ENCODE measurements at places on chromosomes 16 and 17.

GRCh38 chr17:73107191-73107590 is 14.7 kb upstream of the SLC39A11 start:
- no peak for DNase-seq

DNA sequence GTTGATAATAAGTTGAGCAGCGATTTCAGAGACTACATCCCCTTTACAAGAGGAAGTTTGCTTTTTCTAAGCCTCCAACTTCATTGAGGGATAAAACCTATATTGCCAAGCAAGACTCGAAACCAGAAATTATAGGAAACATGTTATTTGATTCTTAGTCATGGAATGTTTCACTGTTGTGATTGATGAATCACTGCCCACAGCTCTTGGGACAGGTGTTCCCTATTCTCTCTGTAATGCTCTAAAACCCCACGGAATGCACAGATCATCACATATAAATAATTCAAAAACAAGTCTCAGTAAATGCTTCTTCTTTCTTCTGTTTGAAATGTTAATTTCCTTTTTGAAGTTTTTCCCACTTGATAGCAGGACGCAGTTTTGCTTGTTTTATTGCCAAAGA is 809.5 kb upstream of the GOT2 start:
- DNase-seq = no peak

DNA sequence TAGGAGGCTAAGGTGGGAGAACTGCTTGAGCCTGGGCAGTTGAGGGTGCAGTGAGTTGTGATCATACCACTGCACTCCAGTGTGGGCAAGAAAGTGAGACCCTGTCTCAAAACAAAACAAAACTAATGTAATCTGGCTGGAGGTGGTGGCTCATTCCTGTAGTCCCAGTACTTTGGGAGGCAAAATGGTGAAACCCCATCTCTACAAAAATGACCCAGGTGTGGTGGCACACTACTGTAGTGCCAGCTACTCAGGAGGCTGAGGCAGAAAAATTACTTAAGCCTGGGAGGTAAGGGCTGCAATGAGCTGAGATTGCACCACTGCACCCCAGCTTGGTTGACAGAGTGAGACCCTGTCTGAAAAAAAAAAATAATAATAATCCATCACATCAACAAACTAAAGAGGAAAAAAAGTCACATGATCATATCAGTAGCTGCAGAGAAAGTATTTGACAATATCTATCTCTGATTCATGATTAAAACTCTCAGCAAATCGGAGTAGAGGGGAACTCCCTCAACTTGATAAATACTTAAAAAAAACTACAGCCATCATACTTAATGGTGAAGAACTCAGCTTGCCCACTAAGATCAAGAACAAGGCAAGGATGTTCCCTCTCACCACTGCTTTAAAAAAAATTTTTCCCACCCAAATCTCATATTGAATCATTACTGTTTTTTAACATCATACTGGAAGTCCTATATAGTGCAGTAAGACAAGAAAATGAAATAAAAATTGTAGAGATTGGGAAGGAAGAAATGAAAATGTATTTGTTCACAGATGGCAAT is 31.0 kb downstream of the DHRS7B start:
- no peak for DNase-seq

- peak; percentile 46 for DNase-seq
Observed at GRCh38 chr16:83200005-83200779, 573.4 kb downstream of the CDH13 start.

DNA sequence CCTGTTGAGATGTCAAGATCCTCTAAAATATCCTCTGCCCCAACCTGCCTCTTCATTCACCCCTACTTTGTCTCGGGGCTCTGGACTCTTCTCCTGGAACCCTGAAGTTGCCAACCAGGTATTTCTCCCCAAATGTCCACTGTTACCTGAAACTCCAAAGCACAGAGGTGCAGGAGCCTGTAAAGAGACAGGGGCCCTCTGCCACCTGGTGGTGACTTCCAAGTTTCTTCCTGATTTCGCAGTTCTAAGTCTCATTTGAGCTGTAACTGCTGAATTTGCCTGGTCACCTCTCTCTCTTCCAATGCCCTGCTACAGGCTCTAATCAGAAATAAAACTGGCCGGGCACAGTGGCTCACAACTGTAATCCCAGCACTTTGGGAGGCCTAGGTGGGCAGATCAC is 77.1 kb upstream of the RCVRN start:
- DNase-seq = peak; percentile 81

- peak; percentile 53 for DNase-seq
Observed at GRCh38 chr16:71479420-71479819, 9.7 kb downstream of the ZNF19 start.

DNA sequence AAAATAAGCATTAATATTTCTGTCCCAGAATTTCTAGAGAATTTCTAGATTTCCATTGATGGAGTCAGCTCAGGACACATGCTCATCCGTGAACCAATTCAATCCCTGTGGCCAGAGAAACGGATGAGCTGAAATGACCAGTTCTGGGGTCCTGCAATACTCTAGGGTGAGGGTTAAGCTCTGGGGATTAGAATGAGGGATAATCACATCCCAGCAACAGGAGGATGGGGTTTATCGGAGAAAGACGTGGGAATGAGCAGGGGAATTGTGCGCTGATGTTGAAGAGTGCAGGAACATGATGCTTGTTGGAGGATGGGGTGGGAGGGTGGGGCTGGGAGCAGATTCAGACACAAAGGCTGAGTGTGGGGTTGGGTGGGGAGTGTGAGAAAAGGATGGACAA is 64.1 kb downstream of the SLC5A11 start:
- DNase-seq = no peak

DNA sequence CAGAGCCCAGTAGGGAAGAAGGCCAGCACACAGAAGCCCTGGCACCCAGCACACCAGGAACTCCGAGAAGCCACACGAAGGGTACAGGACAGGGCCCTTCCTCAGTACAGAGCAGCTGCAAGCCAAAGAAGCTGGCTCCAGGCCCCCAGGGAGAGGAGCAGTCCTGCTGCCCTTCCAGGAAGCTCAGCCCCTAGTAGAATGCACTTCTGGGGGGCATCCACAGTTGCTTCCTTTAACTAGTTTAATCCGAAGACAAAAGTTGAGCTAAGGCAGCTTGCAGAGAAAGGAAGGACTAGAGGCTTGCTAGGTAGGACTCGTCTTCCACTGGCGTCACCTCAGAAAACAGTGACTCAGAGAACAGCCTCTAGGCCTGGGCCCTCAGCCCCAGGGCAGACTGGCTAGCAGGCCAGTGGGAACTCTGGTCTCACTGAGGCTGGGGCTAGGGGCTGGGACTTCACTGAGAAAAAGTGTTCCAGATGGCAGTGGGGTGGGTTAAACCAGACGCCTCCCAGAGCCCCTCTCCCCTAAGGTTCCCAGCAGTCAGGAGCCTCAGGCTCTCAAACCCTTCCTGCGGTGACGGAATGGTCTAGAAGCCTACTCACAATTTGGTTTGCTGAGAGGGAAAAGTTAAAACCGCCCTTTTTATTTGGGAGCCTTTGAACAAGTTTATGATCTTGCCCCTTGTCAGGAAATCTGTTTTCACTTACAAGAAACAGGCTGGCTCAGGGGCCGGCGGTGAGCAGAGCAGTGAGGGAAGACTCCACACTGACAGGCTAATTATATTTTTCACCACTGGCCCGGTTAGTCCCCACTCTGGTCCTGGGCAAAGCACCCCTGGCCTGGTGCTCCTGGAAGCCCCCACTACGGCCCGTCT is 41.4 kb downstream of the ACTG1 start:
- no peak for DNase-seq

GRCh38 chr16:54253118-54253517 is 33.5 kb downstream of the IRX3 start:
- no peak for DNase-seq

DNA sequence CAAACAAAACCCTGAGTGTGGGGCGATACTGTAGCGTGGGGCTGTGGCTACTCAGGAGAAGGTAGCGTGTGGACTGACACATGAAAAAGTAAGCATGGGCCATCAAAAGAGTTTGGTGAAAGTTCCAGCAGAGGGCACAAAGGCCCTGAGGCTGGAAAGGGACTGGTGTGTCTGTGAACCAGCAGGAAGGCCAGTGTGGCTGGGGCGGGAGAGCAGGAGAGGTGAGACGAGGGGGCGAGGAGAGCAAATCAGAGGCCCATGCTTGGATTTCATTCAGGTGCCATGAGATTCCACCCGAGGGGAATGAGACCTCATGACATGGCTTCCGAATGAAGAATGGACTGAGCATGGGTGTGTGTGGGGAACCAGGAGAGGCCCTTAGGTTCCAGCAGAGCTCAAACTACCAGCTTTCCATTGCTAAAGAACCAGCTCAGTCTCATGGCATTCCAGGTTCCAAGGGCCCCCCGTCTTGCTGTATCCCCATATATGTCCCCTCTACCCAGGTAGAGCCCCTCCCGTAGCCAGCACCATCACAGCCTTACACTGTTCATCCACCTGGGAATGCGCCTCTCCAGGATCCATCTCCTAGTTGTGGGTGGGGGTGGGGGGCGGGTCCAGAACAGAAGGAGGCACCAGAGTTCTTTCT is 31.1 kb downstream of the TRPV2 start:
- peak; percentile 78 for DNase-seq

GRCh38 chr16:68328151-68328859 is 17.5 kb downstream of the PRMT7 start:
- peak; percentile 90 for DNase-seq

- no peak for DNase-seq
Observed at GRCh38 chr16:59173408-59173831, 439.3 kb upstream of the GOT2 start.

DNA sequence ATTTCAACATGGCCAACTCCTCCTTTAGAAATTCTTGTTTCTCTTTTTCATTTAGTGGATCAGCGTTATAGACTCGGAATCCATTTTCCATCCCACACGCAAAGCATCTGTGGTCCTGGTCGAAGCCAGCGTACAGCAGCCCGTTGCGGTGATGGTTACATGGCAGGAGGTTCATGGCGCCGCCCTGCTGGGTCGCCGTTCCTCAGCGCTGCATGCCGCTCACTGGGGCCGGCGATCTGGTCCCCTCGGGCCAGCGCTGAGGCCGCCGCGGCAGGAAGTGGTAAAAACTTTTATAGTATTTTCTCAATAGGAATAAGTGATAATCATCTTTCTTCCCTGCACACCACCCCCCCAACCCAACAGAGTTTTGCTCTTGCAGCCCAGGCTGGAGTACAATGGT is 29.9 kb upstream of the RHOT1 start:
- DNase-seq = no peak

GRCh38 chr17:58421711-58422110 is 4.4 kb upstream of the RNF43 start:
- no peak for DNase-seq

- DNase-seq = no peak
Observed at GRCh38 chr17:51703361-51704341, 443.3 kb downstream of the UTP18 start.

- no peak for DNase-seq
Observed at GRCh38 chr16:68844211-68844564, 857 bp downstream of the TANGO6 start.

DNA sequence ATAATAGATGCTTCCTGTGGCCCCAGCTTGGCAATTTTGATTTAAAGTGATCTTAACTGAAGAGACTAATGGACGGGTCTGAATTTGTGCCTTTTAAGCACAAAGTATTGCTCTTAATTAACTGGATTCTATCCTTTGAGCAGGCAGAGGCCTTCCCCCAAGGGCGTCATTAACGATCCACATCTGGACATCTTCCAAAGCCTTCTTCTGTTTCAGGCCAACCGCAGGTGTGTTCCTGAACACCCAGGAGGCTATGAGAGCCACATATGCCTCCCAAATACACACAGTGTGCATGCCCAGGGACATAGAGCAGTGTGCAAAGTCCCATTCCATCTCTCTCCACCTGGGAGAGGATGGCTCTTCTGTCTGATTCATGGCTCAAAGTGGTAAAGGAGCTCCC is 42.3 kb downstream of the MAPT start:
- no peak for DNase-seq

- DNase-seq = no peak
Observed at GRCh38 chr17:60887614-60888028, 210.0 kb downstream of the BCAS3 start.

GRCh38 chr17:75742337-75742736 is 21.1 kb downstream of the ITGB4 start:
- no peak for DNase-seq

GRCh38 chr17:79109584-79109983 is 35.0 kb downstream of the ENGASE start:
- peak; percentile 61 for DNase-seq

GRCh38 chr16:2473999-2474876 is 689 bp upstream of the TBC1D24 start:
- peak; percentile 64 for DNase-seq

DNA sequence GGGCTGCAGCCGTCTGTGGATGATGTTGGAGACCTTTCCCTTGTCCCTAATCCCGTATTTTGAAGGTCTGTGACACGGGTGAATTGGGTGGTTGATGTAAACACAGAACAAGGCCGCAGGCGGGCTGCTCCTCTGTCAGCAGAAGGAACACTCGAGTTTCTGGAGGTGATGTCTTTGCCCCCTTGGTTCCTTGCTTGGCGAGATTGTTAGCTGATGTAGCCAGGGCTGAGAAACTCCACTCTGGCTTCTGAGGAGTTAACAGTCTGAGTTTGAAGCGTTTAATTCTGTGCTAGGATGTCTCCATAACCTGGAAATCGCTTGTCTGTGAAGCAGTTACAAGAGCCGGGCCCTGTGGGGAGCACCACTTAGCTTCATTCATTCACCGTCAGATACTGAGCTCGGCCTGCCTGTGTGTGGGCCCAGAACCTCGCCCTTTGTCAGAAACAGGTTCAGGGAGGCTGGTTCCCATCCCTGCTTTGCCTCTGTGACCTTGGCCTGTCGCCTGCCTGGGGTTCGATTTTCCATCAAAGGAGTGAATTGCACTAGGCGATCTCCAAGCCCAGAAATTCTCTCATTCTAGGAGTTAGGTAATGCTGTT is 1.3 kb downstream of the MAPK8IP3 start:
- DNase-seq = no peak

DNA sequence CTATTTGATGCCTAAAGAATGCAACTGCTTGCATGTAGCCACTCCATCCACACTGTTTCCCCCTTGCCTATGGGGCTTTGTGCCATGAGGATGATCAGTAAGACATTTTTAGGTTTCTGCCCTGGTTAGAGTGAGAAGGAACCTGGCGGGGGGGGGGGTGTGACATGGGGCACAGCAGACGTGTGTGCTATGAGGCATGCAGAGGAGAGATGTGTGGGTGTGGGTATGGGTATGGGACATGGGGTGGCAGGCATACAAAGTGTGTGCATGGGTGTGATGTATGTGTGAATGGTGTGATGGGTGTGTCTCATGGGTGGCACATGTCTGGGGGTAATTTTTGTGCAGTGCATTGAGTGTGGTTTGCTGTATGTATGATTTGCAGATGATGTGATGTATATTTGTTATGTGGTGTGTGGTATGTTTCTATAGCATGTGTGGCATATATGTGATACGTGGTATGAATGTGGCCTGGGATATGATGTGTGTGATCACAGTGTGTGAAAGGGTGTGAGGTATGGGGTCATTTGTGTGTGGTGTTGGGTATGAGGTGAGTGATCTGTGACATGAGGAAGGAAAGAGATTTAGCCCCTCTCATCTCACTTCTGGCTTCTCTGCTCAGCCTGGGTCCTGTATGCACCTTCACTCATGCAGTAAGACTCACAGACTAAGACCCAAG is 14.9 kb downstream of the CCDC182 start:
- peak; percentile 19 for DNase-seq

- DNase-seq = no peak
Observed at GRCh38 chr17:60077226-60077625, 1.5 kb downstream of the HEATR6 start.
